ENCODE measurements at places on chromosomes 3 and 15.

- no peak for DNase-seq
Observed at GRCh38 chr3:16390581-16390980, 122.9 kb downstream of the RFTN1 start.

- DNase-seq, result no peak
Observed at GRCh38 chr3:195248281-195248680, 22.7 kb downstream of the XXYLT1 start.

DNA sequence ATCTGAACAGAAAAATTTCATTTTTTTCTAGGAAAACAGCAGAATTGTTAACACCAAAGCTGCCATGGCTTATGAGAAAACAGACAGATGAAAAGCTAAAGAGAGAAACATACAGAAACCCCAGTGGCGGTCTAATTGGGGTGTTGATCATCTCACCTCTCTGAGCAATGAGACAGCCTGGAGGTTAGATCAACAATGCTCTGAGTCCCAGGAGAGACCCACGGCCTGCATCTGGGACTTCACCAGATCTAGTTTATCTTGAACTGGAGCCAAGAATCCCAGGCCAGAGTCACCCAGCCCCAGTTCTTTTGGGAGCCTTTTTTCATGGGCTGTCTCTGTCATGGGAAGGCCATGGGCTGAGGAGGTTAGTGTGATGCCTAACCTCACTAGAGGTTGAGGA lies 3.5 kb upstream of the GALNT15 start:
- DNase-seq, result no peak

DNA sequence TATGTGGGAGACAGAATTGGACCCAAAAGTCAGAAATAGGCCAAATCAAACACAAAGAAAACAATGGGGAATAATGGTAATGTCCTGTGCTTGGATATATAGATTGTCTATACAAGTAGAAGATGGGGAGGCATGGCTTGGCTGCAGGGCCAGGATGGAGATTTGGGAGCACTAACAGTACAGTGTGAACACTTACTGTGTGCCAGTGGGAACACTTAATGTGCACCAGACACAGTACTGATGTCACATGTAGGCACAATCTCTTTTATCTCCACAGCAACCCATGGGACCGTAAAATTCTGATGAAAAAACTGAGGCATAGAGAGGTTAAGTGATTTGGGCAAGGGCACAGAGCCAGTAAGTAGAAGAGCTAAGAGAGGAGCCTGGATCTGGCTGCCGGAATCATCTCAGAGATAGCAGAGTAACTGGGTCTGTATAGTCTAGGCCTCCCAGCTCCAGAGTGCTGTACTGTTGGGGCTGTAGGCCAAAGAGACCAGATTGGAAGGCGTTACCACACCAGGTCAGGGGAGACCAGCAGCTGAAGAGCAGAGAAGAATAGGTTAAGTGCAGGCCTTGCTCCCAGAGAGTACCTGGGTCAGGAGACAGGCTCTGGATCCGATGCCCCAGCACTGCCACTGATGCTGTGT lies 63.3 kb downstream of the RLBP1 start:
- DNase-seq, result no peak

DNA sequence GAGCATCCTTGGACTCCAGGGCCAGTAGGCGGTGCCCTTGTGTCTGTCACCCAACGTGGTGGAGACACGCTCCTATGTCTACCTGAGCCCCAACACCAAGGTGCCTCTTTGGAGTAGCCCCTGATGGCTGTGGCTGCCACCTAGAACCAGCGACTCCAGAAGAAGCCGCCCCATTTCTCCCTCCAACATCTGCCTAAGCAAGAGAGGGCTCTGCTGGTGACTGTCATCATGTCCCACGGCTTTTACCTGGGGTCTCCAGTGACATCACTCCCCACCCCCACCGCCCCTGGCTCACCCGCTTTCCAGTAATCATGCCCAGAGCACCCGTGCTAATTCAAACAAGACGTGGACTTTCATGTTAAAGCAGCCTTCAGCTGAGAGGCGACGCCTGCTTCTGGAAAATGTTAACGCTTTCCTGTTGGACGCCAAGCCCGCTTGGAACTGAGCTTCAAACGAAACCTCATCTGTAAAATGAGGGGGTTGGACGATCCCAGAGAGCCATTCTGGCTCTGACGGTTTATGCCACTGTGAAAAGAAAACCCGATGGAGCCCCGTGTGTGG lies 57.0 kb downstream of the ISG20 start:
- no peak for DNase-seq
